ENCODE measurements at places on chromosomes 5 and 9. TPM values are rescaled to one million over a fixed set of nuclear protein-coding genes. Genes with fewer than 3 reads are reported as not detected.

The OR1J2 gene
- total RNA-seq = not detected

The PCDHB16 gene
- 4.6 TPM for total RNA-seq

- DNase-seq = no peak
- H3K27me3 ChIP-seq = peaks cover 30% of the 10 kb centered on the region
- no peak overlapping the region for H3K27ac ChIP-seq
- H3K4me1 ChIP-seq = no peaks in the 10 kb centered on the region
- H3K4me3 ChIP-seq = no peak overlapping the region
Measured at GRCh38 chr9:79259858-79260257, 311.9 kb upstream of the TLE4 start.

GRCh38 chr9:8599937-8600336 lies 800.4 kb upstream of the DMAC1 start:
- H3K4me3 ChIP-seq = no peak overlapping the region
- DNase-seq = peak; percentile 55
- no peaks in the 10 kb centered on the region for H3K36me3 ChIP-seq
- no peak overlapping the region for H3K27ac ChIP-seq

DNA sequence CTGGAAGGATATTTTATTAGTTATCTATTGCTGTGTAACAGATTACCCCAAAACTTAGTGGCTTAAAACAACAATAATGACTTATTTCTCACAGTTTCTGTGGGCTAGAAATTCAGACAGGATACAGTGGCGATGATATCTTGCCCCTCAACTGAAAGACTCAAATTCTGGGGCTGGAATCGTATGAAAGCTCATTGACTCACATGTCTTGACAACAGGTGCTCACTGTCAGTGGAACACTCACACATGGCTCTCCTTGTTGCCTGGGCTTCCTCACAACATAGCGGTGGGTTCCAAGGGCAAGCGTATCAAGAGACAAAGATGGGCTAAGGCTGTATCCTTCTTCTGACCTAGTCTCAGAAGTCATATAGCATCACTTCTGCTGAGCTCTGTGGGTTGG lies 3.7 kb upstream of the GNPDA1 start:
- no peak overlapping the region for H3K4me3 ChIP-seq
- no peaks in the 10 kb centered on the region for H3K27me3 ChIP-seq
- H3K4me1 ChIP-seq = peaks cover 13% of the 10 kb centered on the region
- H3K36me3 ChIP-seq = no peaks in the 10 kb centered on the region

- no peak for DNase-seq
- no peaks in the 10 kb centered on the region for H3K36me3 ChIP-seq
- no peak overlapping the region for H3K4me3 ChIP-seq
Measured at GRCh38 chr5:39513236-39513635, 88.5 kb upstream of the DAB2 start.

DNA sequence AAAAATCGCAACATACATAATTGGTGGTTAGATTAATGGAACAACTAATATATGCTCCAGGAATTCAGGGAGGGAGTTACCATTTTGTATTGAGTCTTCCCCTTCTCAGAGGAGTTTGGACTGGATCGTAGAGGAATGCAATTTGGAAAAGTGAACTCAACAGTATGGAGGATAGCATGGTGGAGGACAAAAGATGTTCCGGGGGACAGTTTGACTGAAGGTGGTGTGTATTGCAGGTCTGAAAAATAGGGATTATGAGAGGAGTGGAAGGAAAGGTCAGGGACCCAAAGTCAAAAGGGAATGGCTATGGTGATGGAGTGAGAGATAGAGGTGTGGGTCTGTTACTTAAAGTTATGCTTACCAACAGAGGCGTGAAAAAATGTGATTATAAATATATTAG lies 1.5 kb downstream of the DNAJC21 start:
- no peak for DNase-seq
- H3K4me1 ChIP-seq = no peaks in the 10 kb centered on the region
- H3K4me3 ChIP-seq = peak overlapping the region; percentile 80
- no peaks in the 10 kb centered on the region for H3K27me3 ChIP-seq

DNA sequence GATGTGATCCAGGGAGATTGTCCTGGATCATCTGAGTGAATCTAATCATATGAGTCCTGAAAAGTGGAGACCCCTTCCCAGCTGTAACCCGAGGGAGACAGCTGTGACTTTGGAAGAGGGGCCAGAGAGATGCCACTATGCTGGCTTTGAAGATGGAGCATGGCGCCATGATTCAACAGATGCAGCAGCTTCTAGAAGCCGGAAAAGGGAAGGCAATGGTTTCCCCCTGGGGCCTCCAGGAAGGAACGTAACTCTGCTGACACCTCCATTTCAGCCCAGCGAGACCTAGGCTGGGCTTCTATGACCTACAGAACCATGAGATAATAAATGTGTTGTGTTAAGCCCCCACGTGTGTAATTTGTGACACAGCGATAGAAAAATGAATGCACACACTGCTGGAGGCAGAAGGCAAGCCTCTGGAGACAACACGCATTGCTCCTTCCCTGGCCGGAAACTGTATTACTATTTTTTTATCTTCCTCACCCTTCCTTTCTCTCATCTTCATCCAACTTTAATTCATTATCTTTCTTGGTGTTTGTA lies 16.6 kb upstream of the SARDH start:
- H3K36me3 ChIP-seq = no peaks in the 10 kb centered on the region
- DNase-seq = peak; percentile 14
- H3K27me3 ChIP-seq = no peaks in the 10 kb centered on the region

GRCh38 chr9:7266911-7267595 lies 509.3 kb downstream of the KDM4C start:
- H3K27me3 ChIP-seq = no peaks in the 10 kb centered on the region
- no peaks in the 10 kb centered on the region for H3K36me3 ChIP-seq
- no peaks in the 10 kb centered on the region for H3K4me1 ChIP-seq
- H3K4me3 ChIP-seq = no peak overlapping the region
- no peak for DNase-seq
- H3K27ac ChIP-seq = no peak overlapping the region

- H3K4me1 ChIP-seq = peaks cover 86% of the 10 kb centered on the region
- no peak for DNase-seq
- no peaks in the 10 kb centered on the region for H3K36me3 ChIP-seq
- H3K4me3 ChIP-seq = no peak overlapping the region
- H3K27ac ChIP-seq = peak overlapping the region; percentile 18
Measured at GRCh38 chr5:67245259-67245846, 48.8 kb upstream of the CD180 start.

- H3K36me3 ChIP-seq = peaks cover 16% of the 10 kb centered on the region
- H3K27me3 ChIP-seq = no peaks in the 10 kb centered on the region
- no peak overlapping the region for H3K4me3 ChIP-seq
- H3K27ac ChIP-seq = no peak overlapping the region
Measured at GRCh38 chr5:151463137-151464029, 16.0 kb downstream of the SLC36A1 start.

DNA sequence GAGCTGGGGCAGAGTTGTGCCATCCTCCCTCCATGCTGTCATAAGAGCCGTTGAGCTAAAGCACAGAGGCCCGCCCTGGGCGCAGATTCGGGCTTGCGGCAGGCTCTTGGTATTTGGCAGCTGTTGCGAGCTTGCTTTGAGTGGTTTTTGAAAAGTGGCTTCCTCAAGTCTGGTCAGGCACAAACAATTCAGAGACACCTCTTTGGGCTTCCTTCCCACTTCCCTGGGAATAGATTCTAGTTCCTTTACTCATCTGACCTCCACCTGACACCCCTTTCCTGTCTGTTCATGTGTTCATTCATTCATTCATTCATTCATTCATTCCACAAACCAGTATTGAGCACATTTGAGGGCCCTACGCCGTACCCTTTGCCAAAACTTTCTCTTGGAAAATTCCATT lies 27.4 kb downstream of the NCS1 start:
- H3K27ac ChIP-seq = peak overlapping the region; percentile 94
- H3K4me3 ChIP-seq = no peak overlapping the region
- H3K4me1 ChIP-seq = peaks cover 78% of the 10 kb centered on the region
- H3K27me3 ChIP-seq = no peaks in the 10 kb centered on the region
- no peak for DNase-seq
- H3K36me3 ChIP-seq = no peaks in the 10 kb centered on the region

DNA sequence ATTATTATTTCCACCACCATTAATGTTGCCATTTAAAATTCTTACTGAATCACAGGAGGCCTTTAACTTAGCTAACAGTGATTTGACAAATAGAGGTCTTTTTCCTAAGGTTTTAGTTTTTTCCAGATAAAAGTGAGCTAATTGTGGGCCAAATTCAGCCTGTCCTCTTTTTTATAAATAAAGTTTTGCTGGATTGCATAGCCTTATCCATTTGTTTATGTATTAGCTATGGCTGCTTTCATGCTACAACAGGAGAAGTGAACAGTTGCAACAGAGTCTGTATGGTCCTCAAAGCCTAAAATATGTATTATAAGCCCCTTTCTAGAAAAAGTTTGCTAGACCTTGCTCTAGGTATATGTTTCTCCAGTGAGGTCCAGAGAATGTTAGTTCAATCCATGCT lies 172.4 kb downstream of the GDNF start:
- peak overlapping the region; percentile 85 for H3K27ac ChIP-seq
- H3K4me1 ChIP-seq = no peaks in the 10 kb centered on the region
- H3K27me3 ChIP-seq = no peaks in the 10 kb centered on the region
- DNase-seq = no peak

DNA sequence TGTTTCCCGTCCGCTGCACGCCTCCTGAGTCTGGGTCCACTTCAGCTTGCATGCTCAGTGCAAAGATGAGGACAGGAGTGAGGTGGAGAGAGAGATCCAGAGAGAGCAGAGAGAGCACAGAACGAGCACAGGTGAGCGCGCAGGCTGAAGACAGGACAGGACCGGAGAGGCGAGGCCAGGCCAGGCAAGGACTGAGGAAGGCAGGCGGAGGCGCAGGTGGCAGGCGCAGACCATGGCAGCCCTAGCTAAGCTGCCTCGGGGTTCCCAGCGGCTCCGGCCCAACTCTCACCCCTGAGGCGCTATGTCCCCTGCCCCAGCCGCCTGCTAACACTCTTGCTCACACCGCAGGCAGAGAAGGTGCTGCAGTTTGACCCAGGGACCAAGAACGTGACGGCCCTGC lies 9.7 kb downstream of the GRIN1 start:
- peaks cover 59% of the 10 kb centered on the region for H3K27me3 ChIP-seq
- DNase-seq = no peak
- H3K36me3 ChIP-seq = no peaks in the 10 kb centered on the region
- H3K4me1 ChIP-seq = no peaks in the 10 kb centered on the region

DNA sequence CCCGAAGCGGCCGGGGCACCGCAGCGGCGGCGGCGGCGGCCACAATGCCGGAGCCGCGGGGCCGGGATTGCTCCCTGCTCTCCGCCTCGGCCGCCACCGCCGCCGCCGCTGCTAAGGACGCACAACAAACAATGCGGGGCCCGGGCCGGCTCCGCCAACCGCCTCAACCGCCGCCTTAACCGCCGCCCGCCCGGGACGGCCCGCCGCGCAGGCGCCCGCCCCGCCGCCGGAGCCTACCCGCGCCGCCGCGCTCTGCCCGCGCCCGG lies 254 bp downstream of the STRBP start:
- DNase-seq = no peak
- H3K36me3 ChIP-seq = no peaks in the 10 kb centered on the region
- H3K27me3 ChIP-seq = no peaks in the 10 kb centered on the region
- H3K27ac ChIP-seq = peak overlapping the region; percentile 74

- no peak for DNase-seq
- H3K4me1 ChIP-seq = peaks cover 5% of the 10 kb centered on the region
- H3K27me3 ChIP-seq = no peaks in the 10 kb centered on the region
- H3K4me3 ChIP-seq = no peak overlapping the region
- no peak overlapping the region for H3K27ac ChIP-seq
Measured at GRCh38 chr5:93926831-93927620, 185.6 kb upstream of the POU5F2 start.
